ENCODE measurements at places on chromosomes 4 and X. TPM values are rescaled to one million over a fixed set of nuclear protein-coding genes. Genes with fewer than 3 reads are reported as not detected.

GRCh38 chr4:33941854-33942253 is 2302.5 kb downstream of the ARAP2 start:
- ATAC-seq, result no peak

- no peak for ATAC-seq
Measured at GRCh38 chr4:2882341-2882740, 38.7 kb downstream of the ADD1 start.

DNA sequence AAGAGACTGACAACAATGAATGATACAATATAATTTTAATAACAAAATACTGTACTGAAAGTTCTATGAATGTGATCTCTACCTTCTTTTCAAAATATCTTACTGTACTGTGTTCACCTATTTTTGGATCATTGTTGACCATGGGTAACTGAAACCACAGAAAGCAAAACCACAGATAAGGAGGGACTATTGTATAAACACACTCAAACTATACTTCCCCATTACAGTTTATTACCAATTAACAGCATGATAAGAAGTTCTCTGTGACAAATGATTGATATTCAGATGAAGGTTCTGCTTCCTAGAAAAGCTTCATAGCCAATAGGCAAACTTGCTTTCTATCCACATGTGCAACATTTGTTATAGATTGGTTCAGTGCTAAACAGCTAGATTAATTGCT is 50.1 kb downstream of the GABRG1 start:
- ATAC-seq, result no peak

GRCh38 chr4:18203966-18204365 is 182.4 kb upstream of the LCORL start:
- ATAC-seq, result no peak

- no peak for ATAC-seq
Measured at GRCh38 chr4:38226170-38226569, 266.0 kb downstream of the PTTG2 start.

- no peak for ATAC-seq
Measured at GRCh38 chr4:168361365-168362024, 42.9 kb upstream of the DDX60 start.

GRCh38 chrX:10509397-10509796 is 111.0 kb downstream of the MID1 start:
- no peak for ATAC-seq

- no peak for ATAC-seq
Measured at GRCh38 chr4:152607178-152607577, 71.3 kb upstream of the FBXW7 start.

- no peak for ATAC-seq
Measured at GRCh38 chrX:45347877-45348276, 147.2 kb upstream of the DIPK2B start.

DNA sequence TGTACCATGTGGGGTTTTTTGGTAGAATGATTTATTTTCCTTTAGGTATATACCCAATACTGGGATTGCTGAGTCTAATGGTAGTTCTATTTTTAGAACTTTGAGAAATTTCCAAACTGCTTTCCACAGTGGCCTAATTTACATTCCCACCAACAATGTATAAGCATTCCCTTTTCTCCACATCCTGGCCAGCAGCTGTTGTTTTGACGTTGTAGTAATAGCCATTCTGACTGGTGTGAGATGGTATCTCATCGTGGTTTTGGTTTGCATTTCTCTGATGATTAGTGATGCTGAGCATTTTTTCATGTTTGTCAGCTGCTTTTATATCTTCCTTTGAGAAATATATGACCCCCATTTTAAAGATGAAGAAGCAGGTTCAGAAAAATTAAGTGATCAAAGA is 153.7 kb downstream of the CBR4 start:
- peak; percentile 13 for ATAC-seq

GRCh38 chr4:69088473-69088872 is 7.8 kb upstream of the UGT2B7 start:
- no peak for ATAC-seq

- no peak for ATAC-seq
Measured at GRCh38 chrX:88991583-88992132, 244.6 kb downstream of the CPXCR1 start.

GRCh38 chr4:37797374-37797773 is 29.1 kb upstream of the PGM2 start:
- no peak for ATAC-seq

DNA sequence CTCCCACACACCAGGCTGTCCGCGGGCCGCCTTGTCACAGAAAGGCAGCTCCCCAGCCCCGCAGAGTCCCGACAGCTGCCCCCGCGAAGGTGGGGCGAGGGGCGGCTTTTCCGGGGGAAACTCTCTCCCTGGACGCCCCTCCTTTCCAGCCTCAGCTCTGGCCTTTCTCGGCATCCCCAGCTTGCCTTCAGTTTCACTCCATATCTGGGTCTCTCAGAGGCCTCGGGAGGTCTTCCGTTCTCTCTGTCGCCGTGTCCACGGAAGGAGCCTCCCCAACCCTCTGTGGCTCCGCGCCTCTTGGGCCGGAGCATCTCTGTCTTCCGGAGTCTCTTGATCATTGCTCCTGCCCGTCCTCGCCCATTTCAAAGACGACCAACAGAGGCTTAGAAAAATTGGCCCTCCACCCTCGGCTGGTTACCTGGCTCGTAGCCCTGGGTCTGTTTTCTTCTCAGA is 6.1 kb upstream of the MSX1 start:
- ATAC-seq, result peak; percentile 40

DNA sequence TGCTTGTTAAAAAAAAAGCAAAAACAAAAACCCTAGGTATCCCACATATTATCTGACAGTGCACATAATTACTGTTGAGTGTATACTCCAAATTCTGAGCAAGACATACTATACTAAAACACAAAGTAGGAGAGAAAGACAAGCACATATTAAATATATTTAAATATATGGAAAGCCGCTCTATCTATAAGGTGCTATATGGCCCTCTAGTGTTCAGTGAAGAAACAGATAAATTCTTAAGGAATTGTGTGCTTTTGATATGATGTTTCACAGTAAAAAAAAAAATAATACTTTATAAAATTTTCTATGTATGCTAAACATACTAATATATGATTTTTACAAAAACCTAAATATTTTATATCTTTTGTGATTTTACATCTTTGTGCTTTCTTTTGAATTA is 137.8 kb downstream of the FBXW7 start:
- ATAC-seq, result no peak

- no peak for ATAC-seq
Measured at GRCh38 chrX:131747173-131747572, 203.3 kb downstream of the OR13H1 start.

DNA sequence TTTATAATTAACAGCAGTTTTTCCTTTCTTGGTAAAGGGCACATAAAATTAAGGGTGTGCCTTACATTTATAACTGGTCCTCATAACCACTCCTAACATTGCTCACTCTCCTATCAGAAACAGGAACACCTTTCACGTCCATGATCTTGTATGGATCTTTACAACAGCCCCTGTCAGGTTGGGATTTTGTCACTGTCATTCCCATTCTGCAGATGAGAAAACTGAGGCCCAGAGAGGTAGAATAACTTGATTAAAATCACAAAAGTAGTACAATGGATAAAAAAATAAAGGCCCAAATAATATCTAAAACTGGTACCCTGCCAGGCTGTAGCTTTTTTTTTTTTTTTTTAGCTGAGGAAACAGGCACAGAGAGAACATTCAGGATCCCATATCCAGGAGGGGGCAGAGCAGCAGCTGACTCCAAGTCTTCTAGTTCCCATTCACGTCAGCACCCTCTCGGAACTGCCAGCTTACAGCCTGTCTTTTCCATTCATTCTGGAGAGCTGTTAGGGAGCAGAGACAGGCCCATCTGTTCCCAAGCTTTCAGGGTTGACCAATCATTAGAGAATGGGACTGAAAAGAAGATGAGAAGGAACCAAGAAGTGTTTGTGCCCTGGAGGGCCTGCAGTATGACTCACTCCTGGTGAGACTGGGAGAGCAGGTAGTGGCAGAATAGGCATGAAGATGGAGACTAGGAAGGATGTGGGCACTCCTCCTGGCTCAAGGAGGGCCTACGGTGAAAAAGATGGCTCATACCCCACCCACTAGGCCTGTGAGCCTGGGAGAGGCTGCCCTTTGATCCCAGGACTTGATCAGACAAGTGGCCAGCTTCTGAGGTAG is 7.3 kb downstream of the SUV39H1 start:
- ATAC-seq, result no peak

DNA sequence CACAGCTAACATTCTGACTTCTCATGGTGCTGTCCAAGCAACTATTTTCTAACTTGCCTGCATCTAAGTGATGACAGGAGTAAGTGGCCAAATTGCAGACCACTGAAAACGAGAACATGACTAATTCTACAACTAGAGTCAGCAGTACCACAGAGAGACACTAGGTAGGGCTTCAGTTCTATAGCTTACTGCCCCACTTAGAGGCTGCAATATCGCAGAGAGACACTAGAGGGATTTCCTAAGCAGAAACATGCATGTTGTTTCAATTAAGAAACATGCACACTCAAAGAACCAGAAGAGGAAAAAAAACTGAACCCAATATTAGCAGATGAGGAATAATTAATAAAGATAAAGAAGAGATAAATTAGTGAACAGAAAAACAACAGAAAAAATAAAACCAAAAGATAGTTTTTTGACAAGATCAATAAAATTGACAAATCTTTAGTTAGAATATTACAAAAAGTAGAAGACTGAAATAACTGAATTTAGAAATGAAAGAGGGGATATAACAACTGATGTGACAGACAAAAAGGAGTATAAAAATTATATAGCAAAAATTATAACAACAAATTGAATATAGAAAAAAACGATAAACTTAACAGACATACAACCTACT is 100.8 kb downstream of the SPIN4 start:
- peak; percentile 77 for ATAC-seq

DNA sequence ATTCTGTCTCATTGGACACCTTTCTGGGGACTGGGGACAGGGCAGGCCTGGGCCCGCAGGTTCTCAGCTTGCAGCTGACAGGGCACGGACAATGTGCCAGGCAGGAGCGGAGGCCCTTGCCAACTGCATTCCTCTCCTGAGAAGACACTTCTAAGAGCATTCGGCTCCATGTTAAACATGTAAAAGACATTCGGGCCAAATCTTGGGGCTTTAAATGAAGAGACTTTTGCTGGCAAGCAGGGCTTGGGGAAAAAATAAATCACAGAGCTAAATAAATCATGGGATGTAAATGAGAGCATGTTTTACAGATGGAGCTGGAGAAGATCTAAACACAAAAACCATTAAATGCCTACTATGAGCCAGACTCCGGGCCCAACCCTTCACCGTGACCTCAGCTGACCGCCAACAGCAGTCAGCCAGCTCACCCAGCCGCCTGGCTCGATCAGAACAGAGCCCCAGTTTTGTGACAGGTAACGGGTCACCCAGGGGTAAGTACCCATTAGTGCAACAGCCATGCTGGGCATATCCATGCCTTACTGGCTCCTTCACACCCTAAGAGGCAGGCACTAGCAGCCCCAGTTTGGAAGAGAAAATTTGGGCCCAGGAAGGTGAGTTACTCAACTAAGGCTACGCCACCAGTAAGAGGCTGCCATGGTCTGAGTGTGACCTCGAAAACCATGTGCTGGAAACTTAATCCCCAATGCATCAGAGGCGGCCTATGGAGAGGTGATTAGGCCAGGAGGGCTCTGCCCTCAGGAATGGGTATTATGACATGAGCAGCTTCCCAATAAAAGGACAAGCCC is 14.7 kb downstream of the WDR1 start:
- ATAC-seq, result no peak

GRCh38 chrX:15496824-15497223 is 3.7 kb upstream of the PIR start:
- ATAC-seq, result no peak

DNA sequence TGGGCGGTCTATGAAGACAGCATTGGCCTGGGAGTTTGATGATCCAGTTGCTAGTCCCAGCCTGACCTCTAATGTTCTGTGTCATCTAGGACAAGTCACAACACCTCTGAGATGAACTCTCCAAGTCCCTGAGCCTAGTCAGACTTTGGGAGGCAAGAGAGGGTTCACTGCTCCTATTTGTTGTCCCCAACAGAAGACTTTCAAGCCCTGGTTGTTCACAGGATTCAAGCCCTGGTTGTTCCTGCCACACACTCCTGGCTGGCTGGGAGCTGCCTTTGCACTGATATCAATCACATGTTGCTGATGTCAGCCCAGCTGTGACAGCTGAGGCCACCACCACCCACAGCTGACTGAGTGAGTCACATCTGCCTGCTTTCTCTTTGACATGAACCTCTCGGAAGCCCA is 253.2 kb upstream of the RASGEF1B start:
- ATAC-seq, result peak; percentile 100

- ATAC-seq, result no peak
Measured at GRCh38 chr4:169906104-169906503, 120.1 kb downstream of the MFAP3L start.

- no peak for ATAC-seq
Measured at GRCh38 chr4:4800646-4801408, 58.6 kb upstream of the MSX1 start.

DNA sequence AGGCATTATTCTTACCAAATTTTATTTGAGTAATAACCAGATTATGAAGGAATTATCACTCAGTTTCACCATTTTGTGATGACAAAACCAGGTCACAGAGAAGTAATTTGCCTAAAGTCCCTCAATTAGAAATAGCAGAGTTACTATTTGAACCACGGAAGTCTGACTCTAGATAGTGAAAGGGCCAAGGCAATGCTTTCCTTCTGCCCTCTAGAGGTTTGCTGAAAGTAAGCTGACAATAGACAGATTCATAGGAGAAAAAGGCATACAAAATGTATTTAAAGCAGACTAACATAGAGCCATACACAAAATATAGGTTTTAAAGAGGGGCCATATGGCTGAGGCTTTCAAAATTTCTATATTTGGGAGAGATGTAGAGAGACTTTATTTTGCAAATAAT is 43.1 kb downstream of the CXXC4 start:
- no peak for ATAC-seq

DNA sequence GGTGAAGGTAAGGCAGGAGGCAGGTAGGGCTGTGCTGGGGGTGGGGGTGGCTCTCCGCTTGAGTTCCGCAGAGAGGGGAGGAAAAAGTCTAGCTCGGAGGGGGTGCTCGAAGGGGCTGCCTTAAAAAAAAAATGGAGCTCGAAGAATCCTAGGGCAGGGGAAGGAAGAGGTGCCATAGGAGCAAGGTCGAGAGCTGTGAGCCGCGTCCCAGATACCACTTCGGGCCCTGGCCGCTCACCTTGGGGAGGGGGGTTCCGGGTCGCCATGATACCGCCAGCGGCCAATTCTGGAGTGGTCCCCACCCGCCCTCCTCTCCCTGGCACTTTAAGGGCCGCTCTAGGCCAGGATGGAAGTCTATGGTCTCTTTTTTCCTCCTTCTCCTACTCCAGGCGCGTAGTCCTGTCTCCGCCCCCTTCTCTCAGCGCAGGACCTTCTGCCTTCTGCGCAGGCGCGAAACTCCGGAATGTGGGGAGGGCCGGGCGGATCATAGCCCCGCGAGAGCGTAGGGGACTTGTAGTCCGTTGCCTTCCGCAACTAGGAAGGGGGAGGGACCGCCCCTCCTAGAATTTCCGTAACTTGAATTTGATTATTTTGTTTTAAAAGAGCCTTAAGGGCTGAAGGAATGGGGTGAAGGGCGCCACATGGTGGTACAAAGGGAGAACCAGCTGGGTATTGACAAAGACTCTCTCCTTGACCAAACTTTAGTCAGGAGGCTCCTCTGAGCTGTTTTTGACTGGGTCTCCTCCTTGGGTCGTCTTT is at the start of gene FUNDC1:
FUNDC1 (minus strand) TSS at position 293 of the 759 bp plus-strand sequence; CDS start at position 266, 27 bp downstream.
- ATAC-seq, result peak; percentile 98

Gene PNMA6E
- not detected for total RNA-seq

Gene GLUD2
- 0.16 TPM for total RNA-seq

Gene FREM3
- total RNA-seq, result not detected

Gene TLR10
- total RNA-seq, result not detected

Gene PUDP
- total RNA-seq, result 11.2 TPM

Gene F8A2
- not detected for total RNA-seq

Gene ATP2B3
- total RNA-seq, result not detected

Gene ESX1
- total RNA-seq, result not detected

Gene EDNRA
- total RNA-seq, result not detected

Gene XPNPEP2
- 0.45 TPM for total RNA-seq

Gene UGT2A1
- not detected for total RNA-seq

Gene RNF212
- total RNA-seq, result 3.7 TPM

Gene MAGEC3
- not detected for total RNA-seq
